Stimulated activated CD4-positive, alpha-beta T cell treated with anti-CD3 and anti-CD28 coated beads, Interleukin-15, amount 100 ng/mL, for 1 hour (primary cell): ENCODE measurements at places on chromosomes 11 and 22.

DNA sequence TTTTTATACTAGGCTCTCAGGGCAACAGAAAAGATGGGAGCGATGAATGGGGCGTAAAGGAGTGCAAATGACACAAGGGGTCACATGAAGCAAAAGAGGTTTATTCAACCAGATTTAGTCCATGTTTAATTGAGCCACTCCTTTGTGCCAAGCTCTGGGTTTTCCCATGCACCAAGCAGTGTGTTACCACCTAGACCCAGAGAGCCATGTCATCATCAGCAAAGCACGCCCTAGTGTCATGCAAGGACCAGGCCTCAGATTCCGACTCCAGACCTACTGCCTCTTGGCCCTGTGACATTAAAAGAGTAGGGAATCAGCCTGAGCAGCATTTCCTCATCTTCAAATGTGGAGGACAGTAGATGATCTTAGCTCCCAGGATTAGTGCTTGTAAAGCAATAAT is 1.1 kb upstream of the IGLL5 start:
- DNase-seq, result no peak

- DNase-seq, result no peak
These were observed 6.0 kb upstream of the PLA2G6 start for GRCh38 chr22:38187413-38188212.

- no peak for DNase-seq
These were observed 11.7 kb upstream of the KAT5 start for GRCh38 chr11:65700399-65700798.

DNA sequence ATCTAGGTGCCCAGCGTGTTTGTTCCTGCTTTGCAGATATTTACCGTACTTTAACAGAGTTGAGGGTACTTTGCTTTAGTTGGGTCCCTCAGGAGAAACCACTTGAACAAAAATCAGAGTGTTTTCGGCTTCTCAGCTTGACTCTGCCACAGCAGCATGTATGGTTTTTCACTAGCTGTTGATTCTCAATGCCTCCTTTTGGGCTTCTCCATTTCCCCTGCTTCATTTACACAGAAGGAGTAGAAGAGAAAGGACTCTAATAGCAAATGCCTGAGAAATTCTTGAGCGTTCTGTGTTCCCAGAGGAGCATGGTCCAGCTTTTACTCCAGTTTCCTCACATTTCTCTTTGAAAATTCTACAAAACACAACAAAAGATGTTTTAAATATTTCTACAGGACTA is 252.1 kb upstream of the CCDC179 start:
- no peak for DNase-seq

GRCh38 chr11:81259471-81259870 is 1474.2 kb downstream of the FAM181B start:
- no peak for DNase-seq

- DNase-seq, result no peak
These were observed 417.1 kb downstream of the CTTN start for GRCh38 chr11:70815485-70815832.

- DNase-seq, result no peak
These were observed 18.0 kb downstream of the NCAPD3 start for GRCh38 chr11:134205729-134206128.

- no peak for DNase-seq
These were observed 99.2 kb downstream of the STIM1 start for GRCh38 chr11:3954448-3955298.

GRCh38 chr11:19876750-19877149 is 164.1 kb downstream of the NAV2 start:
- no peak for DNase-seq
